Bladder microvascular endothelial cell (primary cell): ENCODE measurements at places on chromosomes 5 and 9. TPM values are rescaled to one million over a fixed set of nuclear protein-coding genes. Genes with fewer than 3 reads are reported as not detected.

ANKRD18A gene
- total RNA-seq = not detected in 2 replicates

PCYOX1L gene
- total RNA-seq = 7.3 and 17.7 TPM in 2 replicates

OR1Q1 gene
- not detected in 2 replicates for total RNA-seq

PTGES gene
- 0.32 and 0.94 TPM in 2 replicates for total RNA-seq

LURAP1L gene
- total RNA-seq = 5.7 and 11.3 TPM in 2 replicates

INSL6 gene
- 0.13 TPM in 1 of 2 replicates, not detected in the other for total RNA-seq

MYORG gene
- 3.9 and 6.5 TPM in 2 replicates for total RNA-seq

PCDHGA6 gene
- 1.5 and 4.1 TPM in 2 replicates for total RNA-seq

SNCB gene
- total RNA-seq = 0.16 and 1.1 TPM in 2 replicates

IFNA13 gene
- not detected in 2 replicates for total RNA-seq

SH3GL2 gene
- total RNA-seq = 0.06 TPM in 1 of 2 replicates, not detected in the other

GRXCR2 gene
- total RNA-seq = not detected in 2 replicates

C8G gene
- 1.2 TPM in 1 of 2 replicates, not detected in the other for total RNA-seq

KIF4B gene
- 0.16 and 0.38 TPM in 2 replicates for total RNA-seq

GALNT12 gene
- 0.13 and 0.32 TPM in 2 replicates for total RNA-seq
